Left lung (tissue), 14 donors: ENCODE measurements at places on chromosomes 13 and 19. TPM values are rescaled to one million over a fixed set of nuclear protein-coding genes. Genes with fewer than 3 reads are reported as not detected.
A peak's percentile ranks its signal among the peaks of the same experiment; 100 is the strongest.

RXFP2 gene
- polyA plus RNA-seq = not detected

CASP14 gene
- polyA plus RNA-seq = 0.10 TPM

KANK2 gene
- polyA plus RNA-seq = 265 TPM

CAPN12 gene
- polyA plus RNA-seq = 4.8 TPM

NLRP11 gene
- polyA plus RNA-seq = not detected

MISP gene
- 12.4 TPM for polyA plus RNA-seq

GSX1 gene
- polyA plus RNA-seq = not detected

DNA sequence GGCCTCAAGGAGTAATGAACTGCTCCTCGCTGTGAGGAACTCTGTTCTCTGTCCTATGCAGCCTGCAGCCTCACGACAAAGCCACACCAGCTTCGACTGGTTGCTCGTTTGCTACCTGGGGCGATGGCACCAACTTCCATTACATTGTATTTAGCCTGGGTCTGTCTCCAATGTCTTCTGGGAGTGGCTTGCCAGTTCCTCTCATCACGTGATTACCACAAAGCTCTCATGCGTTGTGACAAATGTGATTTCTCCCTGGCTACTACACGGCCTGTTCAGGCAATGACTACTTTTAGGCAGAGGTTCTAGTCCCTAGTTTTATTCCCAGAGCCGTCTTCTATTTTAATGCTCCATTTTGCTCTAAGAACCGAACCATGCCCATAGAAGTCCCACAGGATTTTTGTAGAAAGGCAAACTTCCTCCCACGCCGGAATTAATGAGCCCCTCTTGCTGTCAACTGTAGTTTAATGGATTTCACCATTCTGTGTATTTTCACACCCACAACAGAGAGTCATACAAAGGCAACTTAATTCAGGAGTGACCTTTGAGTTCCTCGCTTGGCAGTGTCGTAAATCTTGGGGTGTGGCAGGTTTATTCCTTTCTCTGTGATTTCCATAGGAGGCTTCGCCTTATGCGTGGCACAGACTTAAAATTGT, 351.9 kb downstream of the EFNB2 start:
- no peak for DNase-seq

GRCh38 chr13:54950546-54950945, 1921.9 kb downstream of the OLFM4 start:
- no peak for DNase-seq

DNA sequence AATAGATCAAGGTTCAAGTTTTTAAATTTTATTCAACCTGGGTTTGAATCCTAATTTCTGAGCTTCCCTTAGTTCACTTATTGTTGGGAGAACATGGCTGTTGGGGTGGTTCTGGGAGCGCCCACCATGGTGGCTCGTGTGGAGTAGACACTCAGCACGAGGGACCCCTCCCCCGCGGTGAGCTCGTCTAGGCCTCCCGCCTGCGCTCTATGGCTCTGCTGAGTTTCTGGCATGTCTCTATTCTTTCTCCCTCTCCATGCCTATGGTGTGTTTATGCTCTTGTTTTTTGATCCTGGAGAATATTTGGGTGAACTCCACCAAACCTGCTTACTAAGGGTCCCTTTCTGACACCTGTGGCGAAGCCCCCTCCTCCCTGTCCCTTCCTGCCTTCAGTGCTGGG, 1.6 kb upstream of the EPN1 start:
- DNase-seq = no peak

DNA sequence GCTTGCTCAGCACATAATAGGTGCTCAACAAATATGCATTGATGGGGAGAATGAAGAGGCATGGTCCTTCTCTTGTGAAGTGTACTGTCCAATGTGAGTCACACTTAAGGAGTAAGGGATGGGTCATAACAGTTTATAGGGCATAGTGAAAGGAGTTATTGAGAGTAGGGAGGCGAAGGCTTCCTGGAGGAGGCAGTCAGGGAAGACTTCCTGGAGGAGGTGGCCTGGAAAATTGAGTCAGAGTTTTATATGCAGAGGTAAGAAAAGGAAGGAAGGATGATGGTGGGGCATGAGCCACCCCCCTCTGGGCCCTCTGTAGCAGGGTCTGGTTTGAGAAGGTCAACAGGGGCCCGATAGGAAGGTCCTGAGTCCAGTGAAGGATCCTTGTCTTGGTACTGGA, 57.0 kb upstream of the ZNF536 start:
- no peak for DNase-seq

DNA sequence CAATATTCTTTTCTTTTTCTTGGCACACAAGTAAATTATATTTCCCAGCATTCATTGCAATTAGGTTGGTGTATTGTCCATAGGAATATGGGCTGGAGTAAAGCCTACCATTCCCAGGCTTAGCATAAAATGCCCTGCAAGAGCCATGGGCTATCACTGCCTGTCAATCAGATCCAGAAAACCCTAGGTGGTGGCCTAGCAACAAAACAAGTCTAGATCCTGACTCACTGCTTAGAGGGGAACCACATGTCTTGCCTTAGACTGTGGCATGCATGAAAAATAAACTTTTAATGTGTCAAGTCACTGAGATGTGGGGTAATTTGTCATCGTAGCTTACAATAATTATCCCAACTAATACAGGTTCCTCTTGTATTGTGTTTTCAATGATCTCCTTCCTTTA, 16.2 kb downstream of the SOX21 start:
- DNase-seq = no peak

DNA sequence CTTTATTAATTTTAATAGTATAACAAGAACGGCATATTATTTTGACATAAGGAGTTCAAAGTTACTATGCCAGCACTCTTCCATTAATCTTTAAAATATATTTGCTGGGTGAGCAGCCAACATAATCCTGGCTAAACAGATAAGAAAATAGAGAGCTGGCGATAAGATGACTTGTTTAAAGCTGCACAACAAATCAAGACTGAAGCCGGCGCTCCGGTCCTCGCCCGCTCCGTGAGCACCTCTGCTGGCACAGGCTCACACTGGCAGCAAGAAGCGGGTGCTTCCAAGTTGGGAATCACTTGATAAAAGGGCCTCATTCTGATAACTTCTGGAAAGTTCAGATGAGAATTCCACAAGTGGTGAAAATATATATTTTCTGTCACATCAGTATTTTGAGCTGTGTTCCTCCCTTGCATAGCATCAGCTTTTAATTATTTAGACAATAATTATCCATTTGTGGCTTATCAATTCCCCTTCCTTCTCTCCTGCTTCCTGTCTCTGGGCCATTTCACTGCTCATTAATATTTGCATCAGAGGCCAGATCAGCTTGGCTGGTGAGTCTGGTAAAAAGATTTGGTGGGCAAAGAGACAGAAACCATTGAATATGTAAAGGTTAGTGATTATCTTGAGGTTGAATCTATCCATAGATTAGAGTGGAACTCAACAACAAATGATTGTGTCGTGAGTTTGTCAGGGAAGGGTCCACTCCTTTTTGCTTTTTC, 205.3 kb downstream of the MZT1 start:
- no peak for DNase-seq

DNA sequence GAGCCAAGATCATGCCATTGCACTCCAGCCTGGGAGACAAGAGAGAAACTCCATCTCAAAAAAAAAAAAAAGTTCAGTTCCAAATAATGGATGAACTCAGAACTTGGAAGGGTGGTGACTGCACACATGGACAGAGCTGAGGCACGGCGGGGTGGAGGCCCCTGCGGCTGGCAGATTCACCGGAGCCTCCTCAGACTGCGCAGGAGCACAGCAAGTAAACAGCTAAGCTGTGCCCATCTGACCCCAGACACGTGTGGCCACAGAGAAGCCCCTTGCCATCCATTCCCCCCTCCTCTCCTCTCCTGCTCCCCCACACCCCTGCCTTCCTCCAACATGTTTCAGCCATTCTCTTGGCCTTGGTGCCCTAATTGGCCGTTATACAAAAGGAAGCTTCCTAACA, 15.6 kb upstream of the PROZ start:
- no peak for DNase-seq

GRCh38 chr19:16330806-16331690, 6.4 kb downstream of the KLF2 start:
- no peak for DNase-seq

- no peak for DNase-seq
Observed at GRCh38 chr19:52749780-52750179, 14.9 kb upstream of the ZNF611 start.

DNA sequence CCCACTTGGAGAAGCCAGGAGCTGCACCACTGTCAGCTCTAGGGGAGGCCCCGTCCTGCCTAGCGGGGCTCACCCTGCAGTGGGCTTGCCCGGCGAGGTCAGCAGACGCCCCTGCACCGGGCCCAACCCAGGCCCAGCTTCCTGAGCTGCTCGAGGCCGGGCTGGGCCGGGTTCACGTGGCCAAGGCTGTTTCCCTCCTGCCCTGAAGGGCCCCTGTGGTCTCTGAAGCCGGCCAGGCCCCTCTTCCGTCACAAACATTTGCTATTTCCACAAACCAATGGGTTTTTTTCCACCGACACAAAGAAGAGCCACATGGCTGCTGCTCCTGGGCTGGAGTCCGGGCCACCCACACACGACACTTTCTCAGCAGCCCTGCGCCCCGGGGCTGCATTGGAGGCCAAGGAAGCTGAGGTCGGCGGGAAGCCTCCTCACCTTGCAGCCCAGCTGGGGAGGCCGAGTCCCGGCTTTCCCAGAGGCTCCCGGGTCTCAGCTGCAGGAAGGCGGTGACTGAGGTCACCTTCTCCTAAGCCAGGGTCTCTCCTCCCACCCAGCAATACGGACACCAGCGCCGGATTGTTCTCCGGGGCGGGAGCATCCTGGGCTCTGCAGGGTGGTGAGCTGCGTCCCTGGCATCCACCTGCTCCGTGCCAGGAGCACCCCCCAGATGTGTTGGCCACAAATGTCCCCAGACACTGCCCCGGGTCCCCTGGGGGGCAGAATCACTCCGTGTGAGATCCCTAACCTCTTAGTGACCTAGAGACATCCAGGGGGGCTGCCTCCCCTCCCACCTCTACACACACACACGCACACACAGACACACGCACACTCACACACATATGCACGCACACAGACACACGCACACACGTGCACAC, 80.5 kb downstream of the GADD45B start:
- no peak for DNase-seq

DNA sequence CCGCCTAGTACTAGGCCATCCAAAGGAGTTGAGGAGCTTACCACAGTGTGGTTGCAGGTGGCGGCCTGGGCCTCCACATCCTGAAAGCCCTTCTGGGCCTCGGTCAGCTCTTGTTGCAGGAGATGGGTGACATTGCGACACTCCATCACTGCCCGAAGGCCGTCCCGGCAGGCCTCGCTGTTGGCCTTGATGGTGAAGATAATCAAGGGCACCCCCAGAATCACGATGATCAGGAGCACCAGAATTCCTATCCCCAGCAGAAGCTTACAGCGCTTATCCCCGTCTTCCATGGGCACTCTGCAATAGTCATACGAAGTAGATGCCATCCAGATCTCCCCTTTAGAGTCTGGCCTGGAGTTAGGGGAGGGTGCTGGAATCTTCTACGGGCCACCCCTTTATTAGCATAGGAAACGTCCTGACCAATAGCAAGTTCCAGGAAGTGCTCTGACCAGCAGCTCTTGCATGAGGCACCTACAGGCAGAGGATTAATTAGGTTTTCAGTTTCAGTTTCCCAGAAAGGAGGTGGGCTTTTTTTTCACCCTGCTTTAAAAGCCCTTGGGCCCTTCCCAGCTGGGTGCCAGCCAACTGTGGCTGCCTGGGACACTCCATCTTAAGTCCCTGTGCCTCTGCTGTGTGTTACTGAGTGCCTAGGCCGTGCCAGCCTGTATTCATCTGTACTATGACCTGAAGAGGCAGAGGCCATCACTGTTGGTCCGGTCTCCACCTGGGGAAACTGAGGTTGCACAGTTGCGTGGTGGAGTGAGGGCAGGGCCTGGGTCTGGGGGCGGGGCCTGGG, at the start of gene BST2:
Gene BST2, minus strand, starts transcription at position 381 of the 796 bp plus-strand sequence. Its CDS starts 55 bp downstream, at position 326.
- no peak for DNase-seq

DNA sequence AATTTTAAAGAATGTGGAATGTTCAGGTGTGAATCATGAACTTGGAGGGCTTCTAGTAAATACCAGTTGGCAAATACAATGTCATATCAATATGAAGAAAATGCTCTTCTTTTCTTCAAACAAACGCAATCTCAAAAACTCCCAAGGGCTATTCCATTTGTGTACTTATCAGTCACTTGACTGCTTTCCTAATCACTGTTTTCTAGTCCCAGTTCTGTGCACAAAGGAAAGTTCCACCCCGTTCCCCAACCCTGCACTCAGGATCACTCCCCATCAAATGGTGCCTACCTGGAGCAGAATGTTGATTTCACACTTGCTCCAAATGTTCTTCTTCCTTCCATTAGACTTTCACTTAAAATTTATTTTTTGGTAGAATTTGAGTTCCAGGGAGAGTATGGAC, 92.6 kb upstream of the RFC3 start:
- DNase-seq = no peak

DNA sequence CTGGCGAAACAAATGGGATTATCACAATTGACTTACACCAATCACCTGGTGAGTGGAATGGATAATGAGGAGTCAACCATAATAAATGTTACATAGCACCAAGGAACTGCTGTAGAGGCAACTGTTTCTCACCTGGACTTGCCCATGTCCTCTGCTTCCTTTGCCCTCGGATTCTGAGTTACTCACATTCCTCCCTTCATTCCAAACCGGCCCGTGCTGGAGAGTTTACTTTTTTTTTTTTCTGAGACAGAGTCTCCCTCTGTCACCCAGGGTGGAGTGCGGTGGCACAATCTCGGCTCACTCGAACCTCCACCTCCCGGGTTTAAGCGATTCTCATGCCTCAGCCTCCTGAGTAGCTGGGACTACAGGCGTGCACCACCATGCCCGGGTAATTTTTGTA, 41.5 kb upstream of the TSC22D1 start:
- no peak for DNase-seq

DNA sequence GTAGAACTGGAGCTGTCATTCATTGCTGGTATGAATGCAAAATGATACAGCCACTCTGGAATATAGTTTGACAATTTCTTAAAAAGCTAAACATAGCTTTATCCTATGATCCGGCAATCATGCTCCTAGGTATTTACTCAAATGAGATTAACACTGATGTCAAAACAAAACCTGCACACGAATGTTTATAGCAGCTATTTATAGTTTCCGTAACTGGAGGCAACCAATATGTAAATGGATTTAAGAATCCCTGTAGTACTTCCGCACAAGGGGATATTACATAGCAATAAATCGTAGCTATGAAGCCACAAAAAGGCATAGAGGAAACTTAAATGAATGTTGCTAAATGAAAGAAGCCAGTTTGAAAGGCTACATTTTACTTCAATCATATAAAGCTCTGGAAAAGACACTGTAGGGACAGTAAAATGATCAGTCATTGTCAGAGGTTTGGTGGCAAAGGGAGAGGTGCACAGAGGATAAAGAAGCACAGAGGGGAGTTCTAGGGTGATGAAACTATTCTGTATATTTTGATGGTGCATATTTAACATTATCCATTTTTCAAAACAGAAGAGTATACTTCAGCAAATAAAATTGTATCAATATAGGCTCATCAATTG, 1893.0 kb upstream of the PCDH20 start:
- no peak for DNase-seq

- no peak for DNase-seq
Observed at GRCh38 chr13:64817691-64818090, 2412.4 kb downstream of the PCDH9 start.

GRCh38 chr19:46413262-46414031, at the start of gene CCDC8:
TSS of gene CCDC8 (minus strand) at chr19:46413564. CDS start at chr19:46412810, 754 bp downstream.
- peak; percentile 96 for DNase-seq
